ENCODE measurements at places on chromosomes 11 and 22.

DNA sequence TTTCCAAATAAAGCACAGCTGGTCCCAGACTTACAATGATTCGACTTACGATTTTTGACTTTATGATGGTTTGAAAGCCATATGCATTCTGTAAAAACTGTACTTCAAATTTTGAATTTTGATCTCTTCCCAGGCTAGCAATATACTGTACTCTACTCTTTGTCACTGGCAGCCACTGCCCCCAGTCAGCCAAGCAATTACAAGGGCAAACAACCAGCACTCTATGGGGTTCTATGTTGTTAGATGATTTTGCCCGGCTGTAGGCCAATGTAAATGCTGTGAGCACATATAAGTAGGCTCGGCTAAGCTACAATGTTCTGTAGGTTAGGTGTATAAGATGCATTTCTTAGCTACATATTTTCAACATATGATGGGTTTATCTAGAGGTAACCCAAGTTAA lies 217.3 kb downstream of the RAB38 start:
- DNase-seq = no peak

- DNase-seq = no peak
Observed at GRCh38 chr11:126627421-126627820, 271.9 kb downstream of the ST3GAL4 start.

DNA sequence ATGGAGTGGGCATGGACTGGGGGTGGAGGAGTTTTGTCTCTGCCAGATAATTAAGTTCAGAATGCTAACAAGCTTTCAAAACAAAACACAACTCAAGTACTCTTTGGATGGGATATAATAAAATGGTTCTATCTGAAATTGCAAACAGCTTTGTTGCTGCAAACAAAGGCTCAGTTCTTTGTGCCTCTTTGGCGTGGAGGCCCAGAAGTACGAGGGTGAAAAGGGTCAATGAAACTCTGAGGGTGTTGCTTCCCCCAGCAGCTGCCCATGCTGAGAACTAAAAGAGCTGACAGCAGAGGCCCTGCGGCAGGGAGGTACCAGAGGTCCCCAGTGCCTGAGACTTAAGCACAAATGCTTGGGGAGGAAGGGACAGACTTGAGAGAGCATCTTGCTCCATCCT lies 26.5 kb upstream of the IGSF22 start:
- DNase-seq = no peak

GRCh38 chr22:47846206-47846605 lies 1083.8 kb downstream of the TBC1D22A start:
- DNase-seq = no peak

GRCh38 chr22:49769691-49770546 lies 57.8 kb downstream of the BRD1 start:
- DNase-seq = no peak

DNA sequence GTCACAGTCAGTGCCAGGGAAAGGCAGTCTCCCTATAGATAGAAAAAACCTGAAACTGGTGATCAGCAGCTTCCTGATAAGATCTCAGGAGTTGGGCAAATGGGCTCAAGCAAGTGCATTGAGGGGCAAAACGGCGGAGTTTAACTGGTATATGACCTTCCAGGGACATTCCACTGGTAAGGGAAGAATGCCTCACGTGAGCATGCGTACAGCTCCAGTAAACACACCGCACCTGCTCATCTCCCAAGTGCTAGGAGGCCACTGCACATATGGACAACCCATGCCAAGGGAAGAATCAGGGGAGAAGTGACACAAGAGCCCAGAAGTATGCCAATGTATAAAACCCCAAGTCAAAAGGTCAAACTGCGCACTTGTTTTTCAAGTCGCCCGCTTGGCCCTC lies 11.6 kb downstream of the HEPHL1 start:
- no peak for DNase-seq
